Ascending aorta (tissue), 2 donors: ENCODE measurements at places on chromosomes 6 and 20. TPM values are rescaled to one million over a fixed set of nuclear protein-coding genes. Genes with fewer than 3 reads are reported as not detected.

GRCh38 chr6:99467509-99468106 lies 42.5 kb upstream of the PNISR start:
- DNase-seq, result no peak
- H3K36me3 ChIP-seq, result no peaks in the 10 kb centered on the region
- no peaks in the 10 kb centered on the region for H3K4me1 ChIP-seq
- no peak overlapping the region for H3K27ac ChIP-seq
- no peaks in the 10 kb centered on the region for H3K27me3 ChIP-seq
- no peak overlapping the region for H3K4me3 ChIP-seq

DNA sequence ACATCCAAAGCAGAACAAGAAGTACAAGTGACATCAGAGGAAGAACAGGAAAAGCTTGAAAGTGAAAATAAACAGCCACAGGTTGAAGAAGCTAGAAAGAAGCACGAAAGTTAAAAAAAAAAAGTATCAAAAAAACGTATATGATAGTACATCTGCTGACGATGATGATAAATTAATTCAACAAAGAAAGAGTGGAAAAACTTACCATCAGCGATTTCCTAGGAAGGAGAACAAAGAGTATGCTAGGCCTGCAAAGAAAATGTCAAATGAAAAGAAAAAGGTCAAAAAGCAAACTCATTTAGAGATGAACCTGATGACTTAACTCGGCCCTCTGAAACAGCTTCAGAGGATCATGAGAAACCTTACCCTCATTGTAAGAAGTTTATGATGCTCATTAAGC lies 3.7 kb downstream of the SAYSD1 start:
- H3K27ac ChIP-seq, result no peak overlapping the region
- no peak for DNase-seq
- no peaks in the 10 kb centered on the region for H3K27me3 ChIP-seq
- H3K4me1 ChIP-seq, result no peaks in the 10 kb centered on the region

- peak overlapping the region; percentile 84 for H3K27ac ChIP-seq
- peaks cover 7% of the 10 kb centered on the region for H3K4me1 ChIP-seq
- no peaks in the 10 kb centered on the region for H3K36me3 ChIP-seq
- no peak for DNase-seq
- no peaks in the 10 kb centered on the region for H3K27me3 ChIP-seq
Observed at GRCh38 chr20:3209946-3210317, 634 bp downstream of the ITPA start.

Gene MRPS26
- total RNA-seq, result 56.4 TPM

- H3K27me3 ChIP-seq, result no peaks in the 10 kb centered on the region
- no peaks in the 10 kb centered on the region for H3K36me3 ChIP-seq
- no peaks in the 10 kb centered on the region for H3K4me1 ChIP-seq
- no peak overlapping the region for H3K4me3 ChIP-seq
Observed at GRCh38 chr6:71499667-71500066, 211.1 kb downstream of the OGFRL1 start.

Gene SLC35D3
- total RNA-seq, result not detected

GRCh38 chr20:62066983-62067433 lies 1.3 kb upstream of the TAF4 start:
- peak overlapping the region; percentile 76 for H3K4me3 ChIP-seq
- H3K27me3 ChIP-seq, result no peaks in the 10 kb centered on the region
- H3K4me1 ChIP-seq, result peaks cover 20% of the 10 kb centered on the region

Gene SPDEF
- total RNA-seq, result not detected

Gene HAO1
- not detected for total RNA-seq

- no peak overlapping the region for H3K4me3 ChIP-seq
- H3K27ac ChIP-seq, result no peak overlapping the region
- no peaks in the 10 kb centered on the region for H3K36me3 ChIP-seq
- no peaks in the 10 kb centered on the region for H3K4me1 ChIP-seq
- DNase-seq, result no peak
- H3K27me3 ChIP-seq, result no peaks in the 10 kb centered on the region
Observed at GRCh38 chr6:157561414-157561790, 180.4 kb downstream of the ZDHHC14 start.

- H3K27ac ChIP-seq, result peak overlapping the region; percentile 68
- no peak for DNase-seq
- H3K36me3 ChIP-seq, result peaks cover 14% of the 10 kb centered on the region
- peaks cover 63% of the 10 kb centered on the region for H3K4me1 ChIP-seq
- no peak overlapping the region for H3K4me3 ChIP-seq
Observed at GRCh38 chr6:35092362-35093117, 48.6 kb downstream of the TCP11 start.

DNA sequence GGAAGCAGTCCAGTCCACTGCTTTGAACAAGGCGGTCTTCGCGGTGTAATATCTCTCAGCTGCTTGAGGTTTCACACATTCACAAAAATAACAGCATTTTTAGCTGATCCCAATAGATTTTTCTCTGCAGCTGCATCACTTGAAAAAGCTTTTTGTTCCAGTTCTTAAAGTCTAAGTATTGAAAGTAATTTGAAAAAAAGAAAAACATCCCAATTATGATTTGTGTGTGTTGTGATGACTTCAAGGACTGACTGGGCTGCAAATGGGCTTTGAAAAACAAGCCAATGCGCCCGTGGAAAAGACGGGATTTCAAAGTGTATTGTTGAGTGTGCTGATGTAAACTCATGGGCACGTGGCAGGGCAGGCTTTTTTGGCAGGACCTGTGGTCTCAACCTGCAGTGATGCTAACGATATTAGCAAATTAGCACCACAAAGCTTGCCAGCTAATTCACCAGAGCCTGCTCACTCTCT lies 151.1 kb downstream of the TMEM242 start:
- H3K27me3 ChIP-seq, result no peaks in the 10 kb centered on the region
- H3K4me3 ChIP-seq, result no peak overlapping the region
- peaks cover 6% of the 10 kb centered on the region for H3K36me3 ChIP-seq
- no peak overlapping the region for H3K27ac ChIP-seq
- DNase-seq, result no peak
- no peaks in the 10 kb centered on the region for H3K4me1 ChIP-seq

- H3K27me3 ChIP-seq, result no peaks in the 10 kb centered on the region
- DNase-seq, result no peak
- H3K27ac ChIP-seq, result no peak overlapping the region
- H3K4me3 ChIP-seq, result no peak overlapping the region
- no peaks in the 10 kb centered on the region for H3K4me1 ChIP-seq
Observed at GRCh38 chr6:65760285-65760684, 53.3 kb upstream of the EYS start.

GRCh38 chr20:3686867-3687321 lies 5.1 kb upstream of the ADAM33 start:
- peaks cover 16% of the 10 kb centered on the region for H3K4me1 ChIP-seq
- DNase-seq, result peak; percentile 49
- no peak overlapping the region for H3K4me3 ChIP-seq

- H3K36me3 ChIP-seq, result no peaks in the 10 kb centered on the region
- H3K27me3 ChIP-seq, result no peaks in the 10 kb centered on the region
- H3K4me3 ChIP-seq, result no peak overlapping the region
- H3K4me1 ChIP-seq, result no peaks in the 10 kb centered on the region
- H3K27ac ChIP-seq, result no peak overlapping the region
Observed at GRCh38 chr6:19024737-19025136, 637.6 kb downstream of the RNF144B start.

DNA sequence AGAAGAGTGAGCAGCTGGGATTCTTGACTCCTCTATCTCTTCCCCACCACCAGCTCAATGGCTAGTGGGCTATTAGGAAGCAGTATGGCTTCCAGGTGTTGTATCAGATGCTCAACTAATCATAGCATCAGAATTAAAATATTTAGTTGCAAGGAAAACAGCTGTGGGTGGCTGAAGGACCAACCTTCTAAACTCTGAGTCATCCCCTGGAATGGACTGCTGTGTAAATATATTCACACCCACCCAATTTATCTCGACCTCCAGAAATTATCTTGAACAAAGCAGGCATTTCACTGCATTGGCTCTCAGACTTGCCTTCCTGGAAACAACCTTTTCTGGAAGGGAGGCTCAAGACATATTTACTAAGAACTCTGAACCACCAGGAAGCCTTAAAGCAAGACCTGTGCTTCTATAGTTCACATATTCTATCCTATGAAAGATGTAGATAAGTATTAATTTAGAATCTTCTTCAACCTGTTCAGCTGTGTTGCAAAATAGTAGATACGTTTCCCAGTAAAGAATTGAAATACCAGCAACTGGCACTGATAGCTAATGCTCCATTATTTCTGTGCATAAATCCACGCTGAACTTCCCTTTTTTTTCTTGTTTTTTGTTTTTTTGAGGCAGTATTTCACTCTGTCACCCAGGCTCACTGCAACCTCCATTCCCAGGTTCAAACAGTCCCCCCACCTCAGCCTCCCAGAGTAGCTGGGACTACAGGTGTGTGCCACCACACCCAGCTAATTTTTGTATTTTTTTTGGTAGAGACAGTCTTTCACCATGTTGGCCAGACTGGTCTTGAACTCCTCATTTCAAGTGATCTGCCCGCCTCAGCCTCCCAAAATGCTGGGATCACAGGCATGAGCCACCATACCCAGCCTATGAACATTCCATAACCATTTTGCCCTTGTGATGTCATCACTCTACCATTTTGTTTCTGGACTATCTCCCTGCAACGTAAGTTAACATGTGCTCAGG lies 56.9 kb upstream of the CD2AP start:
- no peaks in the 10 kb centered on the region for H3K27me3 ChIP-seq
- H3K36me3 ChIP-seq, result no peaks in the 10 kb centered on the region
- H3K4me3 ChIP-seq, result no peak overlapping the region
- no peak overlapping the region for H3K27ac ChIP-seq
- DNase-seq, result no peak

Gene EPB41L2
- 163 TPM for total RNA-seq

GRCh38 chr6:155194399-155194798 lies 69.4 kb upstream of the CLDN20 start:
- no peaks in the 10 kb centered on the region for H3K27me3 ChIP-seq
- no peak overlapping the region for H3K27ac ChIP-seq
- H3K4me3 ChIP-seq, result no peak overlapping the region
- H3K4me1 ChIP-seq, result no peaks in the 10 kb centered on the region
- DNase-seq, result no peak
- no peaks in the 10 kb centered on the region for H3K36me3 ChIP-seq

Gene EDN3
- total RNA-seq, result not detected

DNA sequence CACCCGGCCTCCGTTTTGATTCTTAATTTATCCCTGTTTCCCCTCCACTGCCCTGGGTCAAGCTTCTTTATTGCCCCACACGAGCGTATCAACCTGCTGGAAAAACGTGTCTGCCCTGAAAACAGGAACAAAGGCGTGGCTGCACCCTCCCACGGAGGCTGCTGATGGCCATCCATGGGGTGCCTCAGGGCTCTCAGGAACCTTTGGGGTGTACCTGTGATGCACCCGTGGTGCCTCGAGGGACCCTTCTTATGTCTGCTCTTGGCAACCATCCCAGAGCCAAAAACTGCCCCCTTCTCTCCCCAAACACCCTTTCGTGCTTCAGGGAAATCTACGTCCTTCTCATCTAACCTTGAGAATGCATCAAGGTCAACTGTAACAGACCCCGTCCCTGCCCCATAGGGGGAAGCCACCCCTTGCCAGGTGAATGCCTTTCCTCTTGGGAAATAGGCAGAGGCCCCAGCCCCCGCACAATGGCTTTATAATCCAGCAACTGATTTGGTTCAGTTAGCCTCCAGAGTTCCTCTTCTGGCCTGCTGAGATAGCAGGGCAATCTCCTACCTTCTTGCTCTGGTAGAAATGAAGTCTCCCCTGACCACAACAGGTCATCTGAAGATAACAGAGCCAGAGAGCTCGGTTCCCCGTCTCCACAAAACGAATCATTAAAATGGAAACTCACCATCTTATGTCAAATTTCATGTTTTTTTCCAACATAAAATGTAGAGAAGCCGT lies 29.4 kb downstream of the PSMG4 start:
- H3K4me1 ChIP-seq, result no peaks in the 10 kb centered on the region
- no peak overlapping the region for H3K4me3 ChIP-seq
- no peak for DNase-seq
- no peak overlapping the region for H3K27ac ChIP-seq
- no peaks in the 10 kb centered on the region for H3K27me3 ChIP-seq

Gene BPIFB1
- total RNA-seq, result not detected

DNA sequence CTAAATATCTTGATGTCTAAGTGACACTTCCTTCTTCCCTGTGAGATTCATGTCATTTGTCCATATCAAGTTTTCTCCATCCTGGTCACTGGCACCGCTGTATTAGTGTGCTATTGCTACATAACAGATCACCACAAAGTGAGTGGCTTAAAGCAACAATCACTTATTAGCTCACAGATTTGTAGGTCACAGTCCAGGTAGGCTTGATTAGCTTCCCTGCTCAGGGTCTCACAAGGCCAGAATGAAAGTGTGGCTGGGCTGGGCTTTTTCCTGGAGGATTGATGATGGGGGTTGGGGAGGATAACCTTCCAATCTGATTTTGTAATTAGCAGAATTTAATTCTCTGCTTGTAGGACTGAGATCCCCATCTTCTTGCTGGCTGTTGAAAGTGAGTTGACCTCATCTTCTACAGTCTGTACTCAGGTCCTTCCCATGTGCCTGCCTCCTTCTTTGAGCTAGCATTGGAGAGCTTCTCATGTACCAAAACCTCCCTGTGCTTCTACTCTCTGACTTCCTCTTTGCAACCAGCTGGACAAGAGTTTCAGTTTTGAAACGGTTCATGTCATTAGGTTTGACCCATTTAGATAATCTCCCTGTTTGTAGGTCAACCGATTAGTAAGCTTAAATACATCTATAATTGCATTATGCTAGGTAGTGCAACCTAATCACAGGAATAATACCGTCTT lies 152.4 kb upstream of the MAN1A1 start:
- H3K4me1 ChIP-seq, result no peaks in the 10 kb centered on the region
- no peak for DNase-seq
- H3K36me3 ChIP-seq, result no peaks in the 10 kb centered on the region
- H3K27ac ChIP-seq, result no peak overlapping the region
- H3K27me3 ChIP-seq, result no peaks in the 10 kb centered on the region

Gene UBD
- total RNA-seq, result not detected

GRCh38 chr6:82363428-82364086 lies at the start of gene TPBG:
TPBG (plus strand) TSS chr6:82363817; CDS start chr6:82364962, 1,145 bp downstream.
- H3K27me3 ChIP-seq, result no peaks in the 10 kb centered on the region
- H3K4me3 ChIP-seq, result peak within 1 kb of the TSS; percentile 93
- H3K4me1 ChIP-seq, result peaks cover 9% of the 10 kb centered on the region
- H3K36me3 ChIP-seq, result no peaks in the 10 kb centered on the region
- DNase-seq, result peak; percentile 74

DNA sequence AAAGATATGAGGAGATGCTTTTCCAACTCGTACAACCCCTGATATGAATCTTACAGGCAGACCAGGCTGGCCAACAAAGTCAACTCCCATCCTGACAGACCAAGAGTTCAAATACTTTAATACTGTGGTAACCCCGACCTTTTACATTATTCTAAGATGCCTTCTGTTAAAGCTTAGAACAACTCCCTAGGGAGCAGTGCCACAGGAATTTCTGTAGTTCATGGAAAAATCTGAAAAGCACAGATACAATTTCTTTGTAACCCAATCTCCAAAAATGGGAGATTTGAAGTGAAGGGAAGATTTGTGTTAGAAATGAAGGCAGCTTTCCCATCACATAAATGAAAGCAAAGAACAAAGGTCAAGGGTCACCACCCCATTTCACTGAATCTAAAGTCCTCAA lies 151.3 kb upstream of the BEND6 start:
- H3K27me3 ChIP-seq, result no peaks in the 10 kb centered on the region
- no peak for DNase-seq
- H3K27ac ChIP-seq, result no peak overlapping the region
- no peak overlapping the region for H3K4me3 ChIP-seq
